AG20443 (cell line): ENCODE measurements at places on chromosomes 4 and X.

DNA sequence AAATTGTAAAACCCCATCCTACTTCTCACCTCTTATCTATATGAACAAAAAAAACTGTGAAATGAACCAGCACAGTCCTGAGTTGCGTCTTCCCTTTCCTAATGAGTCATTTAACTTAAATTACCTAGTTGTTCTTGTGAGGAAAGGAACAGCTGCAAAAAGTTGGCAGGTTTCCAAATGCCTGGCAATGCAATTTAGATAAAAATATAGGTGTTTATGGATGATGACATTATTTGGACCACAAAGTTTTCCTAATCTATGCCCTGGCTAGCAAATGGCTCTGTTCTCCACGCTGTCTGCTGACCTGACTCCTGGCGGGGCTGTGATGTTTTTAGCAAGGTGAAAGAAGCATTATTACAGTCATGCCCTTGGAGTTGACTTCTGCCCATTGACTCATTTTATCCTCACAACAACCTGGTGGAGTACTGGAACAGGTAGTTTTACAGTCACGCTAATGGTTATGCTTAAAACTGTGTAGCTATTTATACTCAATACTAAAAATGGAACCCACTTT lies 29.8 kb upstream of the RELL1 start:
- no peak for DNase-seq

GRCh38 chrX:115362334-115363095 lies 73.0 kb downstream of the LUZP4 start:
- DNase-seq = no peak

DNA sequence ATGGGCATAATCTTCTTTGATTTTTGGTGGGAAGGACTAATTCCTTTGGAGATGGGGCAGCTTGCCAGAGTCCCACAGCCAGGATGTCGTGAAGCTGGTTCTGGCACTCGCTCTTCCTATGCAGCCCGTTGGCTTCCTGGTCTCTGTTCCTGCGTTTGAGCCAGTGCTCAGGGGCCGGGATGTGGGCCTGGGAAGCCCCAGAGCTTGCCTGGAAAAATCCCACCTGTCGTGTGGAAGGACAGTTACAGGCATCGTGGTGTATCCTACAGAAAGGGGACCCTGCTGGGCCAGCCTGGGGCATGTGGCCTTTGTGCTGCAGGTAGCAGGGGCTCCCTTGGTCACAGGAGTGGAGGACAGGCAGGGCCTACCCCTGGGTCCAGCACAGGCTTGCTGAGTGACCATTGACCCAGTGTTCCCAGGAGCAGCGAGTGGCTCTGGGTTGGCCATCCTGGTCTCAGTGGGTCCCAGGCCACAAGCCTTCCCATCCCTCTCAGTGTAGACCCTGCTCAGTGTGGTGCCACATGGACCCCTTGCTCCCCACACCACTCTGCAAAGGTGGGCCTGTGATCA lies 50.2 kb downstream of the ADRA2C start:
- DNase-seq = no peak

GRCh38 chr4:81523672-81524327 lies 52.1 kb upstream of the RASGEF1B start:
- DNase-seq = no peak
